ENCODE measurements at places on chromosomes 1 and 21.

DNA sequence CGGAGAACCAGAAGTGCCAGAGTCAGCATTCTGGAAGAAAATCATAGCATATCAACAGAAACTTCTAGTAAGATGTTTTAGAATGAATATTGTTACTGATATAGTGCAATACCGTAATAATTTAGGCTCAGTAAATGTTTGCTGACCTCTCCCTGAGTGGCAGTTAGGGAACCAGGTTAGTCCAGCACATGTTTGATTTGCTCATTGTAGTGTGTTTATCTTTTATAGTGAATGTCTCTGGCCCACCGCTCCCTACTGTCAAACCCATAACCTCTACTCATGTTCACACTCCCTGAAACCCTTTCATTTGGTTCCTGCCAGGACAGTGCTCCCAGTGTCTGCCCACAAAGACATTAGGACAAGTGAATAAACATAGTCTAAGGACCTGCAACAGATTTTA lies 102.7 kb downstream of the ZP4 start:
- no peak for DNase-seq

DNA sequence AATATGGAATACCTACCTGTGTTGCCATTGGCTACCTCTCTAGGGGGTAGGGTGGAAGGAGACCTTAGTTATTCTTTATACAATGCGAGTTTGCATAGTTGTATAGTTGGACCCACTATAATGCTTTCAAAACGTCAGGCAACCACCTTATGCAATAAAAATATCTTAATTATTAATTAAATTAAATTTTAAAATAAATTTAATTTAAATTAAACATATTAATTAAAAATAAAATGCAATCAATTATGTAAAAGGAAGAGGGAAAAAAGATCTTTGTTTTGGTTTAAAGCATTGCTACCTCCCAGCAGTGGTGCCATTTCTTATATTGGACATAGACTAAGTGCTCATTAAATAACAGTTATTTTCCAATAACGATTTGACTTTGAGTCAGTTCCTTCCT lies 22.3 kb downstream of the GPA33 start:
- DNase-seq, result no peak

GRCh38 chr1:67674260-67675011 lies 10.6 kb upstream of the GADD45A start:
- peak; percentile 42 for DNase-seq

DNA sequence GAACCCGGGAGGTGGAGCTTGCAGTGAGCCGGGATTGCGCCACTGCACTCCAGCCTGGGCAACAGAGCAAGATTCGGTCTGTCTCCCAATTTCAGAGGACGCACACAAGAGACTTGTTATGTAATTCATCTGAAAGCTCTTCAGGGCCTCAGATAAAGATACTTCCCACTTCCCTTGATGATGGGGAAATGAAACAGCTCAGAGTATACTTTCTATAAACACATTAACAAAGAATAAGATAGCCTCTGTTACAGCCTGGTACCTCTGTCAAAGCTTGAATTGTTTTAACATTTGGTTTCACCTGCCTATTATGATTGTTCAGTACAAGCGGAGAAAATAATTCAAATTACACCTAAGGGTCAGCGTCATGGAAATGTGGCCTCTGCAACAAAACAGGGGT lies 622.9 kb upstream of the ADGRL4 start:
- no peak for DNase-seq

DNA sequence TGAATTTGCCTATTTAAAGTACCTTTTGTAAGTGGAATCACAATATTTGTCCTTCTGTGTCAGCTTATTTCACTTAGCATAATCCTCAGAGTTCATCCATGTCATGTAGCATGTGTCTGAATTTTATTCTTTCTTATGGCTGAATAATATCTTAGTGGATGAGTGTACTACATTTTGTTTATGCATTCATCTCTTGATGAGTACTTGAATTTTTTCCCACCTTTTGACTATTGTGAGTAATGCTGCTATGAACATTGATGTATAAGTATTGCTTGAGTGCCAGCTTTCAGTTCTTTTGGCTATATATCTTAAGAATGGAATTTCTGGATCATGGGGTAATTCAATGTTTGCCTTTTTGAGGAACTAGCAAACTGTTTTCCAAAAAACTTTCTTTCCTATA lies 84.2 kb downstream of the TGFB2 start:
- no peak for DNase-seq

GRCh38 chr1:245337829-245338484 lies 183.2 kb downstream of the KIF26B start:
- DNase-seq, result no peak

GRCh38 chr1:41917076-41917475 lies 1.6 kb downstream of the HIVEP3 start:
- DNase-seq, result no peak

- no peak for DNase-seq
Observed at GRCh38 chr1:44682883-44683265, 8.4 kb downstream of the ARMH1 start.

DNA sequence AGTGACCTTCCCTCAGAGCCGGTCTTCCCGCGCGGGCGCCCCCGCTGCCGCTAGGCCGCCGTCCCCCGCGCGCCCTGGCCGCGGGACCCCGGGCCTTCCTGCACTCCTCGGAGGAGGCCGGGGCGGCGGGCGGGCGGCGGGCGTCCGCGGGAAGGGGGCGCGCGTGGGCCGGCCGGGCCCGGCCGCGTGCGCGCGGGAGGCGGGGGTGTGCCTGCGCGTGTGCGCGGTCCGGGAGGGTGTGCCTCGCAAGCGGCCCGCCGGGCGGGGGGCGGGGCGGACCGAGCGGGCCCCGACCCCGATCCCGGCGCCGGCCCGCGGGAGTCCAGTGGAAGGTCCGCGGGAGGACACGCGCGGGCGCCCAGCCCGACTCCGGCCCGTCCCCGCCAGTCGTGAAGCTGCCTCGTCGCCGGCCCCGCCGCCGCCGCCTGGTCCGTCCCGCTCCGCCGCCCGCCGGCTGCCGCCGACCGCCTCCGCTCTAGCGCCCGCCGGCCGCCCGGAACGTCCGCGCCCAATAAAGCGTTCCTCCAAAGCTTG lies 438 bp downstream of the MRPS6 start:
- peak; percentile 45 for DNase-seq

Measured in CD4-positive, alpha-beta T cell treated with Interleukin-6 at 100 ng/mL for 8 hours (primary cell).